ENCODE measurements at places on chromosomes 1 and 21. TPM values are rescaled to one million over a fixed set of nuclear protein-coding genes. Genes with fewer than 3 reads are reported as not detected.

DNA sequence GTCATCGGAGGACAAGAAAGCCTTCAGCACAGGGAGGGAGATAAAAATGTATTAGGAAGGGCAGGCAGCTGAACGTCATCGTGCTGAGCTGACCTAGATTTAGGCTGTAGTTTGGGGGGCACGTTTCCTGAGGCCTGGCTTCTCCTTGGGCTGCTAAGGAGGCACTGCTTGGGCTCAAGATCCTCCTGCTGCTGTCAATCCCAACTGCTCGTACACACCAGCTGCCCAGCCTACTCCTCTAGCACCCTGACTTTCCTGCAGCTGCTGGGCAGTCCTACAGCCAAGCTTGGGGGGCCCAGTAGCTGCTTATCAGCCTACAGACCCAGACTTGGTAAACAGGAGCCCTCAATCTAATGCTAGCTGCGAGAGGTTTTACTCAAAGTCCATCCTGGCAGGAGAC is 6.2 kb downstream of the TMEM35B start:
- H3K4me1 ChIP-seq: peaks cover 24% of the 10 kb centered on the region
- peaks cover 18% of the 10 kb centered on the region for H3K36me3 ChIP-seq
- H3K27ac ChIP-seq: no peak overlapping the region
- H3K27me3 ChIP-seq: no peaks in the 10 kb centered on the region
- H3K4me3 ChIP-seq: no peak overlapping the region

DNA sequence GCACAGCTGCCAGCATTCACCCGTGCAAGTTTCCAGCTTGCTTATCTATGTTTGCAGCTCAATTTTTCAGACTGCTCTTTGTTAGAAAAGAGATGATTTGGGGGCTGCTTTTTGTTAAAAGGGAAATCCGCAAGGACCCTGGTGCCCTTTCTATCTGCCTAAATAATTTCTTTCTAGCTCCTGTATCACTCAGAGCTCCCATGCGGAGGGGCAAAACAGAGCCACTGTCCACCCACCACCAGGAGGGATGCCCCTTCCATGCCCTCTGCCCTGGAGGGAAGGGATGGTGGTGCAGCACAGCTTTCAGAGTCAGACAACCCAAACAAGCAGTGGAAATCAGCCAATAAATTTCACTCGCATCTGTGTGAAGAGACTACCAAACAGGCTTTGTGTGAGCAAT is 13.9 kb upstream of the SLC5A9 start:
- H3K36me3 ChIP-seq: no peaks in the 10 kb centered on the region
- no peaks in the 10 kb centered on the region for H3K4me1 ChIP-seq
- no peak overlapping the region for H3K27ac ChIP-seq
- H3K4me3 ChIP-seq: no peak overlapping the region
- H3K27me3 ChIP-seq: no peaks in the 10 kb centered on the region
- DNase-seq: no peak

DNA sequence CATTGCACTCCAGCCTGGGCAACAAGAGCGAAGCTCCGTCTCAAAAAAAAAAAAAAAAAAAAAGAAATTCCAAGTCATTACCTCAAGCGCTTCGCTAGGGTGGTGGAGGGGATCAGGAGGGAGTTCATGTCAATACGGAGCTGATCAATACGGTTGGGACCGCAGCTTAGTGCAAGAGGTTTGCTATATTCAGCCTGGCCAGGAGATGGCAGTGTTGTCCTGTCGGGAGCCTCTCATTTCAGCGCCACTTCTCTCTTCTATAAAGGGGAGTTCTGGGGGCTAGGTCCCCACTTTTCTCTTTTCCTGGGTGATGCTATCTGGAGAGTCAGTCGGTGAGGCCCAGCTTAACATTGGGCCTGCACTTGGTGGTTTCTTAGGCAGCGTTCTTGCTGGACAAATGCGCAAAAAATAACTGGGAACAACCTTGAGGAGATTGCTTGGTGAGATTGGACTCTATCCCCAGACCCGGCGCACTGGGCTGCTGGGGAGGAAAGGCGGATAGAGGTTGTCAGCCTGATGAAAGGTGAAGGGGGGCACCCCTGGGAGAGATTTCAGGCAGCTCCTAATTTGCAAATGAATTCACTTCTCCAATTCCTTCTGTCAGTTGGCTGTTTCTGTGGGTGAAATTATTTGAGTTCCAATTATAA is 40.4 kb downstream of the KIAA0040 start:
- H3K36me3 ChIP-seq: peaks cover 1% of the 10 kb centered on the region
- peaks cover 39% of the 10 kb centered on the region for H3K27me3 ChIP-seq
- peak; percentile 58 for DNase-seq
- no peak overlapping the region for H3K4me3 ChIP-seq
- no peak overlapping the region for H3K27ac ChIP-seq
- peaks cover 12% of the 10 kb centered on the region for H3K4me1 ChIP-seq

DNA sequence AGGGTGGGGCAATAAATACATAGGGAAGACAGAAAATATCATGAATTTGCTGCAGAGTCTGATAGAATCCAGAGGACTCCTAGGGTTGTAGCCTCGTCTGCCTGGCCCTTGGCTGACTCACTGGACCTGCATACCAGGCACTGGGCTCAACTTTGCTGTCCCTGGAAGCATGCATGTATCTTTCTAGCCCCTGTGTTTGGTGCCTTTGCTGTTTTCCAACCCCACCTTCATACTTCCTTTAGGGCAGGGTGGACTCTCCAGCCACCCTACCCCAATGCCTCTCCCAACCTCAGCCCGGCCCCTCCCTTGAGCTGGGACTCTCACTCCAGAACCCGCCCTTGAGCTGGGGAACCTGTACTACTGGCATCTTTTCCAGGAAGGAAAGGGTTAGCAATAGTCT is 1.2 kb downstream of the RAB25 start:
- peaks cover 12% of the 10 kb centered on the region for H3K4me1 ChIP-seq
- no peaks in the 10 kb centered on the region for H3K36me3 ChIP-seq
- peaks cover under 1% of the 10 kb centered on the region for H3K27me3 ChIP-seq
- DNase-seq: no peak

- H3K4me3 ChIP-seq: no peak overlapping the region
- peaks cover 4% of the 10 kb centered on the region for H3K4me1 ChIP-seq
- no peaks in the 10 kb centered on the region for H3K36me3 ChIP-seq
- peaks cover 19% of the 10 kb centered on the region for H3K27me3 ChIP-seq
- H3K27ac ChIP-seq: no peak overlapping the region
Measured at GRCh38 chr1:218357211-218357892, 12.2 kb downstream of the TGFB2 start.

DNA sequence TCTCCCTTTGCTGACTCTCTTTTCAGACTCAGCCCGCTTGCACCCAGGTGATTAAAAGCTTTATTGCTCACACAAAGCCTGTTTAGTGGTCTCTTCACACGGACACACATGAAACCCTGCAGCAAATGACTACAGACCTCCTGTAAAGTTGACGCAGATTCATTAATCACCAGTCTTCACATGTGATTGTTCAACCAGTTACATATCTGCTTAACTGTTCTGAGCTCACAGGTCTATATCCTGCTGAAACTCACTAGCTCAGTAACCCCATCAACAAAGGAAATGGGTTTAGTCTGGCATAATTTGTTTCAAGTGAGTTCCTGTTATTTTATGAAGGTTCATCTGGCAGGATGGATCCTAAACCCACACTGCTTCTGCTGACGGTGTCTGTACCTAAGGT is 68.4 kb upstream of the GJA8 start:
- H3K4me1 ChIP-seq: no peaks in the 10 kb centered on the region
- no peak for DNase-seq
- no peak overlapping the region for H3K27ac ChIP-seq
- H3K27me3 ChIP-seq: peaks cover 16% of the 10 kb centered on the region
- no peak overlapping the region for H3K4me3 ChIP-seq
- H3K36me3 ChIP-seq: no peaks in the 10 kb centered on the region

Gene SERINC2
- total RNA-seq: 0.16 TPM

Gene TRIM67
- total RNA-seq: not detected
